ENCODE measurements at places on chromosomes 16 and 17.

- no peak for DNase-seq
Measured at GRCh38 chr17:66964930-66965800, 658 bp downstream of the CACNG4 start.

DNA sequence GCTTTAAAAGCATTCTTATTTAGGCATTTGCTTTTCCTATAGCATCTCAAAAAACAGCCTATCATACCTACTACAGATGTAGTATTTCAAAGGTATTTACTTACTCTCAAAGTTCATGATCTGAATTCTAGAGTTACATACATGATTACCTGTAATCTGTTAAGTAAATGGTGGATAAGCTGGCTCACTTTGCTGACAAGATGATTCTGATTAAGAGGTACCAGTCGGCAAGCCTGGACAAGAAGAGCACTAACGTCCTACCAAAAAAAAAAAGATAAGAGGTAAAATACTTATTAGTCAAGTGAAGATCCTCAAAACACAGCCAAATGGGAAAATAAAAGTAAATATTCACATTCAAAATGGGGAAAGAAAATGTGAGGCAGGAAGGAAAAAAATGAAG lies 2.7 kb downstream of the HEATR6 start:
- no peak for DNase-seq

DNA sequence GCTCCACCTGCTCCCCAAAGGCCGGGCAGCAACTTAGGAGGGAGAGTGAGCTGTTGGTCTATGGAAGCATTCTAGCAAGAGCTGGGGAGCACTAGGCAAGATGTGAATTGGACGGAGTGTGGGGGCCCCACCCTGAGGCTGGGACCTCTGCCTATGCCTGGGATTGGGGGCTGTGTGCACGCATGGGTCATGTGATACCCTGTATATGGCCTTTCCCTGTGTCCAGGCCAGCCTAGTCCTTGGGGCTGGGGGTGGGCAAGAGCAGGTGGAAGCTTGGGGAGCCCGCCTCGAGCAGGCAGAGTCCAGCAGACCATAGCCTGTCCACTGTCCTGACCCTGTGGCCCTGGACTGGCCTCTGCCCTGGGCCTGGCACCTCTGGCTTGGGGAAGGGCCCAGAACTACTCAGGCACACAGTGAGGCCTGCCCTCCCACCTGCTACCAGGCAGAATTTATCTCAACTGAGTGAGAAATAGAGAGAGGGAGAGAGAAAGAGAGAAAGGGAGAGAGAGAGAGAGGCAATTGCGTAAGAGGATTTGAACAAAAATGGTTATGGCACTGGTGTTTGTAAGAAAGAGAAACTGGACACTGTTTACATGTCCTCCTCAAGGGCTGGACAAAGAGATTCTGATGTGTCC lies 19.1 kb downstream of the PDP2 start:
- DNase-seq = no peak

DNA sequence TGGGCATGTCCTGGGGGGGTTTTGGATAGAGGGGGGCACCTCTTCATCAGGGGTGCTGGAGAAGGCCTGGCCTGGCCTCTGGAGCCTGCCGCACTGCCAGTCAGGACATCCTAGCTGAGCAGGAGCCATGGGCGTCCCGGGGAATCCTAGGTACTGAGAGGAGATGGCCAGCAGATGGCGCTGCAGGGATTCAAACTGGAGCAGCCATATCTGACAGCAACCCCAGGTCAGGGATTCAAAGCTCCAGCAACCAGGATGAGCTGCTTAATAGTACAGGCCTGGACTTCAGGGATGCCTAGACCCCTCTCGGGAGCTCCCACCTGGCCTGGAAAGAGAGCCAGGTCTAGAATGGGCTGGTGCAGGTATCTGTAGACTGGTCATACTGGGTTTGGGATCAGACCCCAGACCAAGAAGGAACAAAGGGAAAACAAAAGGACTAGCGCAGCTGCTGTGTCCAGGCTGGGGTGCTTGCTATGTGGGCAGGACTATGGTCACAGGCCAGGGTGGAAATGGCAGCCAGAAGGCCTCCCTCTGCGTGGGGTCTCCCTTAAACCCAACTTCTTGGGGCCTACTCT lies 306.9 kb upstream of the RBFOX1 start:
- no peak for DNase-seq

DNA sequence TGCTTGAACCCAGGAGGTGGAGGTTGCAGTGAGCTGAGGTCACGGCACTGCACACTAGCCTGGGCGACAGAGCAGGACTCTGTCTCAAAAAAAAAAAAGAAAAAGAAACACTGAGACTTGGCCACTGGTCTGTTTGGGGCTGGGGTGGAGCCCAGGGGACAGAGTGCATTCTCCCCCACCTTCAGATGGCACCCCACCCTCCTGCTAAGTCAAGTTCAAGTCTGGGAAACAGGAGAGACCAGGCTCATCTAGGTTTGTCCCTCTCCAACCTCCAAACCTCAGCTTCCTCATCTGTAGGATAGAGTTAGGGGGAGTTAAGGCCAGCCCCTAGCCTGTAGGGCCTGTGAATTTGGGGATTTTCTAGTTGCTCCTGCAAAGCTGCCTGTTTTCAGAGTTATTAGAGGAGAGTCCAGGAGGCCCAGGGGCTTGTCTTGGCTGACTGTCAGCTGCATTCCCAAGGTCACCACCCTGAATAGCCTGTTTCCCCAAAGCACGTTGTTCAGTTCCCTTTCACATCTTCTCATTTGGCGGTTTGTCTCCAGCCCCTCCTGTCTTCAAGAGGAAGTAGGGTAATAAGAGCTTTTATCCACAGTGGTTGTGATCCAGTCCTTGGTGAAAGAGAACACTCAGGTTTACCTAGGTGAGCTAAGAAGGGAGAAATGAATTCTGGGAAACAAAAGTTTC lies 2.2 kb downstream of the MT3 start:
- no peak for DNase-seq

GRCh38 chr16:13808102-13808501 lies 111.9 kb upstream of the ERCC4 start:
- no peak for DNase-seq

- no peak for DNase-seq
Measured at GRCh38 chr16:11099672-11100205, 155.4 kb downstream of the CLEC16A start.

DNA sequence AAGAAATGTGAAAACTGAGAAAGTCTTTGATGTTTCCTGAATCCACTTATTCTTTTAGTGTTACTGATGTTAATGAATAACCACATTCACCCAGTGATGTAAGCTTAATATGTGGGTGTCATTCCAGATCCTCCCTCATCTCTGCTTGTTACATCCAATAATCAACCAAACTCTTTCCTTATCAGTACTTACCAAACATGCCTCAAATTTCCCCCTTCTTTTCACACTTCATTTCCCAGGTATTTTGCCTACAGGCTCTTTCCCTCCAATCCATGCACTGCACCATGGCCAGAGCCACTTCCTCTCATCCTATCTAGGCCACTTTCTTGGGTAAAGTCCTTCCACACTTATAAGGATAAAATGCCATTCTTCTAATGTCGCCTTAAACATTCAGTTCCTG lies 451.5 kb downstream of the NPIPA7 start:
- no peak for DNase-seq

DNA sequence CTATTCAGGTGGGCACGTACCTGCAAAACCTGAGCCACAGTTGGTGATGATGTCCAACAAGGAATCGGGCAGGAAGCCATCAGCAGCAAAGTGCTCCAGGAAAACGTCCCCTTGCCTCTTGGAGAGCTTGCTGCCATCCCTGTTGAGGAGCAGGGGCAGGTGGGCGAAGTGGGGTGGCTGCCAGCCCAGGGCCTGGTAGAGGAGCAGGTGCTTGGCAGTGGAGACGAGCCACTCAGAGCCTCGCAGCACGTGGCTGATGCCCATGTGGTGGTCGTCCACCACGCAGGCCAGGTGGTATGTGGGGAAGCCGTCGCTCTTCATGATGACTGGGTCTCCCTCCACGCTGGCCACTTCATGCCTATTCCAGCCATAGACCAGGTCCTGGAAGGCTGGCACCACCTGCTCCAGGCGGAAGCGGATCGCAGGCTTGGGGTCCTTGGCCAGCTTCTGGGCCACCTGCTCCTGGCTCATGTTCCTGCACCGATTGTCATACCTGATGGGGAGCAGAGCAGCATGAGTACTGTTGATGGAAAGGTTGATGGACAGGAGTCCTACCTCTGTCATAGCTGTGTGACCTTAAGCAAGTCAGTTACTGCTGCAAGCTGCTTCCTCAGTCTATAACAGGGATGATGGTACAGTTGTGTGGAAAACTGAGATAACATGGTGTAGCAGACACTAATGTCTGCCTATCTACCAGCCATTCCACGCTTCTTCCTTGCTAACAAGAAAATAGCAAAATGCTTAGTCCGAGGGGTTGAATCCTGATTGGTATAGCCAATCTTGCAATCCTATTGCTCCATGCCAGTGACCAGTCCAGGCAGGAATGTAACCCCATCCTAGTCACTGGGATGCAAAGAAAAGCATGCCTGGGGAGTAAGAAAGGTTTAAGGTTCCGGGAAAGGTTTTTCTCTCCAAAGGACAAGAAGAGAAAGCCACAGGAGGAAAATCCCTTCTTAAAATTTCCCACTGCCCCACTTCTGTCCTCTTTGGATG lies 22.0 kb downstream of the EARS2 start:
- DNase-seq = no peak

GRCh38 chr16:79437764-79438751 lies 162.5 kb downstream of the MAF start:
- DNase-seq = no peak

GRCh38 chr16:71622088-71622487 lies 3.9 kb upstream of the MARVELD3 start:
- DNase-seq = no peak

GRCh38 chr16:66035096-66035495 lies 331.4 kb upstream of the CDH5 start:
- DNase-seq = no peak

DNA sequence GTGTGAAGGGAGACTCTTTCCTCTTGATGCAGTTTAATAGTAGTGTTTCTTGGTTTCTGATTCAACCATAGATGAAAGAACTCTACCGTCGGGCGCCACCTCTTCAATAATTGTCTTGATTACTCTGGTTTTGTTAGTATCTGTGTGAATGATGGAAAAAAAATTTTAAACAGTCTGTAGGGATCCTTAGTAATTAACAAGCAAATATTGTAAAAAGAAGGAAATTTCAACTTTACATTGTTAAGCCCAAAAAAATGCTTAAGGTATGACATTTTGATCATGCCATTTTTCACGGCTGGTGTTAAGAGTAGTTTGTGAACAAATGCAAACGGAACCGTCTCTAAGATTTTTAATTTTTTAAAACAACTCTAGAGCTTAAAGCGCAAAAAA lies 4.1 kb downstream of the KRT10 start:
- DNase-seq = no peak
